NCI-H748 treated with DMSO at 0.1 percent for 48 hours (cell line): ENCODE measurements at places on chromosomes 3 and 15.

DNA sequence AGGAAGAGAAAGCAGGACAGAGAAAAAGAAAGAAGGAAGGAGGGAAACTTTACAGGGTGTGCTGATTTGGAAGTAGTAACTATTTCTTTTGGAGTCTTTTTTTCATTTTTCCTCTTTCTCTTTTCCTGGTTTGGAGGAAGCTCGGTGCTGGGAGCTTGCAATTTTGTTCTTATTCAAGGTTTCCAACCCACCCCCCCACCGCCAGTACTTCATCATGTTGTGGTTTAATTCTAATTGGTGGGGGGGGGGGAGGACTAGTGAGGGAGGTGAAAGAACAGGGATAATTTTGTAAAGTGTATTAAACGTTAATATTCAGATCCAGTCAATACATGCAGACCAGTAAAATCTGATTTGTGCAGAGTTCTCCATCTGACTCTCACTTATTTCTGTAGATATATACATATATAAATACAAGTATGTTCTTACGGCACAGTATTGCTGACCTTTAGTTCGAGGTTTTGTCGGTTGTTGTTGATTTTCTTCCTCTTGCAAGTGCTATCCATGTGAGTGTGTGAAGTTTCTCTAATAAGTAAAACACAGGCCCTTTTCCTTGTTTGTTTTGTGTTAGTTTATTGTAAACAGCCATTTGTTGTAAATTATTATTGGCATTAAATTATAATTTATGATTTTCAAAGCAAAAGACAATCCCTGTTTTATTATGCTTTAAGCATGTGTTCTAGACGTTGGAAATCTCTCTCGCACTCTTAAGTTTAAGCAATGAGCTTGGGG lies 9.3 kb downstream of the NR2F2 start:
- no peak for DNase-seq

- DNase-seq: no peak
Measured at GRCh38 chr15:96328877-96329195, 1.7 kb upstream of the NR2F2 start.

- no peak for DNase-seq
Measured at GRCh38 chr15:57631386-57632110, 39.8 kb downstream of the MYZAP start.

DNA sequence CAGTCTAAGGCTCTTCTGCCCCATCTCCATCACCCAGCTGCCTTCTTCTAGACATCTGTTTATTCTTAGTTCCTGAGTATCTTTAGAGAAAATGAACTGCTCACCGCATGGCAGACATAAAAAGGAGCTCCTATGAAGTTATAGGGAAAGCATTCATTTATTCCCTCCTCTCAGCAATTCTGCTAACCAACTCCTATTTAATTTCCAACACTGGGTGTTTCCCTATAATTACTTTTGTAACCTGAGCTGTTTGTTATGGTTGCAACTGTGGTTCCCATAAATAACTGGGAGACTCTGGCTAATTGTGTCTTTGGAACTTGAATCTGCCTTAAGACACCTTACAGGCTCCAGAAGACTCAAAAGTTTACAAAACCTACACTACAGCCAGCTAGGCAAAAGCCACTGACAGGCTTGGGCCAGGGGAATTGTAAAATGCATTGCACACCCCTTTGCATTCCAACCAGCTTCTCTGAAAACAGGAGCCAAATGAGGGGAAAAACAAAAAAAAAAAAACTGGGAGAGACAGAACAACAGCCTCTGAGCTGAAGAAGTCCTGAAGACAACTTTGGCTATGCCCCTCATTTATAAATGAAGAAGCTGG lies 231.5 kb upstream of the FEZF2 start:
- DNase-seq: no peak

- no peak for DNase-seq
Measured at GRCh38 chr3:5194341-5194740, 6.8 kb downstream of the EDEM1 start.

- peak; percentile 78 for DNase-seq
Measured at GRCh38 chr15:91553196-91553854, 300.2 kb upstream of the SLCO3A1 start.

DNA sequence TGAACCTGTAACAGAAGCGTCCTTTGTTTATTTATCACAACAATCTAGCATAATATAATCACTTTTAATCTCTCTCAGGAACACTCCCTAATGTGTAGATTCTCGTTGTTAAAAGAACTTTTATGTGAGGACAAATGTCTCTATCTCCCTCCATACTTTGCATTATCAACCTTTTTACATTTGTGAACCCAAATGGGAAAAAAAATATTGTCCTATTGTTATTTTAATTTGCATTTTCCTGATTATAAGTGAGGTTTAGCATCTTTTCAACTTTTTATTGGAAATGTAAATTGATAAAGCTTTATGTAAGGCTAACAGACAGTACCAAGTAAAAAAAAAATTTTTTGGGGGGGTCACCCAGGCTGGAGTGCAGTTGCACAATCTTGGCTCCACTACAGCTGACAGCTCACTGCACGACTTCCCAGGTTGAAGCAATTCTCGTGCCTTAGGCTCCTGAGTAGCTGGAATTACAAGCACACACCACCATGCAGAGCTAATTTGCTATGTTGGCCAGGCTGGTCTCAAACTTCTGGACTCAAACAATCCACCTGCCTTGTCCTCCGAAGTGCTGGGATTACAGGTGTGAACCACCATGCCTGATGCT lies 33.0 kb upstream of the DENND4A start:
- no peak for DNase-seq

DNA sequence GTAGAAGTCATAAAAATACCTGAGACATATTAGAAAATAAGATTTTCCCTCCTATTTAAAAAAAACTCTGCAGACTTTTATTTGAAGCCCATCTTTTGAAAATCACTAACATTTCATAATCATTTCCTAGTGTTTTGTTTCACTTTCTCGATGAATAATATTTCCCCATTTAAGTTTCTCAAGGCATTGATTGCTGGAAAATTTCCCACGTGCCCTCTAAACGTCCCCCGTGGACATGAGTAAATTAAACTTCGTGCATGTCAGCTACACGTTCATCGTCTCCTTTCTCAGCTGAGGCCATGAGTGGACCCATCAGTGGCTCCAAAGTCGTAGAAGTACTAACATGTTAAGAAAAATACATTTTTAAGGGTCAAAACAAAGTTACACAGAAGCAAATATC lies 2.0 kb upstream of the TM2D3 start:
- no peak for DNase-seq

GRCh38 chr15:53115563-53115962 lies 325.4 kb upstream of the ONECUT1 start:
- DNase-seq: no peak

DNA sequence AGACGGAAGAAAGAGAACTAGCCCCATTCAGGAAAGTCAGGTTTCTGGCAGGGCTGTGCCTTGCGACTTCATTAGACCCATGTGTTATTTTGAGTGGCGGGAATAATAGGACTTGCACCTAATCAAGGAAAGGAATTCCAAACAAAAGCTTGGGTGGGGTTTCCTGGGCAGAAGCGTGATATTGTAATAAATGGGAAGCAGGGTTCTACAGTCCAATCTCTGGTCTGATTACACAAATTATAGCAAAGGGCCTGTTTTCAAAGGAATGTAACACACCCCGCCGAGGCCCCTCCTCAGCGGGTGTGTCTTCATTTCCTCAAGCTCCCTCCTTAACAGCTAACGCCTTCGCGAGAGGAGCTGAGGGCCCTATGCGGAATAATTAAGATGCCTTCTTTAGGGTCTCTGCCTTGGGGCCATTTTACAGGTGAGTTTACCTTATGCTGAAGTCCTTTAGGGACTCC lies 396.0 kb upstream of the C2CD4B start:
- peak; percentile 45 for DNase-seq

DNA sequence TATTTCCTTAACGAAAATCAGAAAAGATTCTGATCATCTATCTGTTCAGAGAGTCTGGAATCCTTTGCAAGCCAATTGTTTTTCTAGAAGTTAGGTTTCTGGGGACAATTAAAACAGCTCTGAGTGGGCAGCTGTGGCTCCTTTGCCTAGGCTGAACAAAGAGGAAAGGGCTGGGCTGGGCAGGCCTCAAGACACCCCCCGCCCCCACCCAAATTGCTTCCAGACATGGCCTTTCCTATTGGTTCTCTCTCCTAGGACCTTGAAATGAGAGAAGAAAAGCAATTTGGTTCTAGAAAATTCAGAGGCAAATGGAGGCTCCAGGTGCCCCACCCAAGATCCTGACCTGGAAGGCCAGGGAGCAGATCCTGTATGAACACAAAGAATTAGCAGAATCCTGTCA lies 2.3 kb upstream of the ADPGK start:
- DNase-seq: no peak

DNA sequence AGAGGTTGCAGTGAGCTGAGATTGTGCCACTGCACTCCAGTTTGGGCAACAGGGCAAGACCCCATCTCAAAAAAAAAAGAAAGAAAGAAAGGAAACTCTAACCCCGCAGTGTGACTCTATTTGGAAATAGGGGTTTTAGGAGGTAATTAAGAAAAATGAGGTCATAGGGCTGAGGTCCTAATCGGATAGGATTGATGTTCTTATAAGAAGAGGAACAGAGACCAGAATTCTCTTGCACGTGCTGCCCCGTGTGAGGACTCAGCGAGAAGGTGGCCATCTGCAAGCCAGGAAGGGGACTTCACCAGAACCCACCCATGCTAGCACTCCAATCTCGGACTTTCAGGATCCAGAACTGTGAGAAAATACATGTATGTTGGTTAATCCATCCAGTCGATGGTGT lies 25.8 kb downstream of the KLHL6 start:
- no peak for DNase-seq

- DNase-seq: no peak
Measured at GRCh38 chr3:45947361-45947760, 4.1 kb downstream of the CXCR6 start.

DNA sequence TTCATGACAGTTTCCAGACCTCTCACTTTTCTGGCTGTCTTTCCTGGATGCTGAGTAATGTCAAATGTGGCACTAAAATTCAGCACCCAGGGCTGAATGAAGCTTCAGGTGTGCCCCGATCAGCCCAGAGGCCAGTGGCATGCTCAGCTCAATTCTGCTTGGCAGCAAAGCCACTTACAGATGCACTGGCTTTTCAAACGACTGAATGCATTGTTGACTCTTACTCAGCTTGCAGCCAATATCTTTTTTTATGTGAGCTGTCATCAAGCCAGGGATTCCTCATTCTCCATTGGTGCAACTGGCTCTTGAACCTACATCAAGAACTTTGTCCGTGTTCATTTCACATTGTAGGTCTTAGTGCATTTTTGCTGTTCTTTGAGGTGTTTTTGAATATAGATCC lies 60.7 kb downstream of the ZDHHC19 start:
- no peak for DNase-seq

GRCh38 chr3:53490459-53490968 lies 3.9 kb upstream of the CACNA1D start:
- no peak for DNase-seq

DNA sequence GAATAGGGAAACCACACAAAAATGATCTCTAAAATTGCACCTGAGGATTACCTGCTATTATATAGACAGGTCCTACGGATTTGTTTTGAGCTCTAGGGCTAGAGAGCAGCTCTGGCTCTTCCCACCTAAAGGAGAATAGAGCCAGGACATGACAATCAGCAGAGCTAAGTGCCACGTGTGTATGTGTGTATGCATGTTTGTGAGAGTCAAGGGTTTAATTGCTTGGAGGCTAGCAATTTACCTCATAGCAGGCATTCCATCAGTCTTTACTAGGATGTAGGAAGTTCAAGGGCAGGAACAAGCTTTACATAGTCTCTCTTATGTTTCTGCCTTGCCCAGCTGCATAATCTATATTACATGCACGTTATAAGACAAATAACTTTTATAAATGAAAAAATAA lies 498.2 kb downstream of the NSUN3 start:
- DNase-seq: no peak

DNA sequence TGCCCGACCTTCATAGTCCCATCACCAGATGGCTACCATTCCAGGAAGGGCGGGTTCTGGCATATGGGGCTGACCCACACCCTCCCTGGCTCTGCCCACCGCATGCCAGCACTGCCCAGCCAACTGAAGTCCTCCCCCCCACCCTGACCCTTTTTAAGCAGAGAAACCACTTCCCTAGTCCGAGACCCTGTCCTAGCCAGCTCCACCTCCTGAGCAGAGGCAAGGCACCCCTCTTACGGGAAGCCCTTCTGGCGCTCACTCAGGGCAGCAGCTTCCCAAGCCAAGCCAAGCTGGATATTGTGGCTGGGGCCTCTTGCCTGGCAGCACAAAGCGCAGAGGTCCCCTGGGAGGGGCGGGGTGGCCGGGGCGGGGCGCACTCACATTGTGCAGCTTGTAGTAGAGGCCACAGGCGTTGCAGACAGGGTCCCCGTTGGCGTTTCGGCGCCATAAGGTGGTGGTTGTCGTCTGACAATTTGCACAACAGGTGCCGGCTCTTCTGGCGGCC lies 11.5 kb downstream of the GATA2 start:
- no peak for DNase-seq

GRCh38 chr3:22937536-22937935 lies 265.6 kb upstream of the UBE2E2 start:
- DNase-seq: no peak

DNA sequence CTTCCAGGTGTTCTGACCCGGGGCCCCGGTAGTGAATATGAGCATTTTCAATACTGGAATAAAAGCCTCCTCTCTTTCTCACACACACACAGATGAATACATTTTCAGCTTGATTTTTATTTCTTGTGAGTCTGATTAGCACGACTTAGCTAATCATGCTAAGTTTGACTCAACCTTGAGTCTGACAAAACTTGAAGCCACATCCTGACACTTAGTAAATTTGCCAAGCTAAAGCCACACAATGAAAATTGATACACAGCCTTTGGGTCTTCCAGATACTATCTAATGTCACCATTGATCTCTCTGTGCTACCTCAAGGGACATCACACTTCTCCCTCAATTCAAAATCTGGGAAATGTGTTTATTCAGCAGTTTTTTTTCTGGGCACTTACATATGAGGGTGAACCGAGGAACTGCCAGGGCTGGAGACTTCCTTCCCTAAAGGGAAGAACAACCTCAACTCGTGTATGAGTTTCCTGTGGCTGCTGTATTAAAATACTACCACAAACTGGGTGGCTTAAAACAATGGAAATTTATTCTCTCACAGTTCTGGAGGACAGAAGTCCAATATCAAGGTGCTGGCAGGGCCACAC lies 18.6 kb downstream of the TMEM266 start:
- DNase-seq: no peak

DNA sequence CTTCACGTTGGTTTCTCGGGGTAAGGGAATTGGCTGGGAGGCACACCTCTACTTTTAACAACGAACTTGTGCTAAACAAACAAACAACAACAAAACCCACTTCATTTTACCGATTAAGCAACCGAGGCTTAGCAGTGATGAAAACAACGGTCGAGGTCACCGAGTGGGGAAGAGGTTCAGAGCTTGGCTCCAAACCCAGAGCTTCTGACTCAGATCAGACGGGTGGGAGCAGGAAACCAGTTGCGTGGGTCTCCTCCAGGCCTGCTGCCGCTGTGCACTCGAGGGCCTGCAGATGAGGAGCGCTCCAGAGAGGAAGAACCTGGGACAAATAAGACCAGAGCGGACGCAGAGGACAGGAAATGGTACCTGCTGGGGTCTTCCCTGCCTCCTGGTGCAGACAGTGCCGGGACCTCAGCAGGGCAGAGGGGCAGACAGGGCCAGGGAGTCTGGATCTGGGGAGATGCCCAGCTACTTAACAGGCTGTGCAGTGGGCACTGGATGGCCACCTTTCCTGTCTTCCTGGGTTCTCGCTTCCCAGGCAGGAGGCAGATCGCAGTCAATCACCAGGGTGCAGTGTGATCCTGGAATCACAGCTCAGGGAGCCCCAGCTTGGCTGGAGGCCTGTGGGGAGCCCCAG lies 99.0 kb upstream of the MEF2A start:
- no peak for DNase-seq

GRCh38 chr15:53203454-53203853 lies 413.3 kb upstream of the ONECUT1 start:
- DNase-seq: no peak

- no peak for DNase-seq
Measured at GRCh38 chr3:105223815-105224214, 142.9 kb upstream of the ALCAM start.
